Sigmoid colon (tissue), 7 donors: ENCODE measurements at places on chromosomes 4 and X. TPM values are rescaled to one million over a fixed set of nuclear protein-coding genes. Genes with fewer than 3 reads are reported as not detected.
A peak's percentile ranks its signal among the peaks of the same experiment; 100 is the strongest.

- no peak for DNase-seq
These were observed 382.6 kb upstream of the NOCT start for GRCh38 chr4:138632856-138633579.

- DNase-seq: no peak
These were observed 453.0 kb downstream of the PCDH11X start for GRCh38 chrX:92232182-92232581.

DNA sequence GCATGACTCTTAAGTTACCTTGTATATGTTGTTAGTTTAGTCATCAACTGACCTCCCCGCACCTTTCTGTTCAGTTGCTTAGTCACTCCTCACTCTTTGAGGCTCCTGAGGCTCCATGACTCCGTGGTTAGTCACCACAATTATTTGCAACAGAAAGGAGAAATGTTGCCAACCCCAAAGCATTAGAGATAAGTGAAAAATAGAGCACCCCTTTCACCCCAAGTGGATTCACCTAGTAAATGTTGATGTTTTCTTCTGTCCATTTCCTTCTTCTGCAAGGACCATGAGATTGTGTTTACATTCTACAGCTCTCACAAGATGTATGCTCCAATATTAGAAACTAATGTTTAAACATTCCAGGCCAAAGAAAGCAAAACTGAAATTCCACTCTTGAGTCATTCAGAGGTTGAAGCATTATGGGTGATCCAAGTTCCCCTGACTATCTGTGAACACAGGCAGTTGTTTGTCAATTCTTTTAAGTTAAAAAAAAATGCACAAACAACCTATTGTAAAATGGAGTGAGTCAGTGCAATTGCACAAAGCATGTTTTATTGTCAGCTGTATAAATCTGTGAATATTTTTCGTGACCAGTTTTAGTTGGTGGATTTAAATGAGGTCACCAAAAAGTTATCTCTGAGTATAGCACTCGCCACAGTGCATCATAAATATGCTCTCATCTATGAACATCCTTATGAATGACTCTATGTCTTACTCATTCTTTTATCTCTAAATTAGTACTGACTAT, 552.4 kb upstream of the MAGEB2 start:
- DNase-seq: no peak

- DNase-seq: no peak
These were observed 54.5 kb downstream of the TENM3 start for GRCh38 chr4:182297659-182298058.

- no peak for DNase-seq
These were observed 13.1 kb upstream of the AFF1 start for GRCh38 chr4:86921608-86922252.

DNA sequence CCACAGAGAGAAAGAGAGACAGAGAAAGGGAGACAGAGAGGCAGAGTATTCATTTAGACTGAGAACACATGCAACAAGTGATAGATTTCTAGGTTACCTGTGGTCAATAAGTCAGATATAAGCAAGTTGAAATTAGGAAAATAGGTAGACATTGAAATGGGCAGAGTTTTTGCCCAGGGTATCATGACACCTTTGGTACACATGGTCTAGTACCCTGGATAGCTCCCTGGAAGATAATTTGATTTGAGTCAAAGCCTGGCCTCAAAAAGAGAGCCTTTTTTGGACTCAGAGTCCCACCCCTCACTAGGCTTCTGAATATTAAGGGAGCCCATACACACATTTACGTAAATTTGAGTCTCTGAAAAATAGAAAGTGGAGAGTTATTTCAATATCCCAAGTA, 4.0 kb upstream of the RPS6KA6 start:
- no peak for DNase-seq

- no peak for DNase-seq
These were observed 49.9 kb downstream of the FAM114A1 start for GRCh38 chr4:38917481-38918025.

- DNase-seq: no peak
These were observed 109.5 kb downstream of the DDX60 start for GRCh38 chr4:168208957-168209614.

- DNase-seq: no peak
These were observed 73.7 kb downstream of the RTL9 start for GRCh38 chrX:110432091-110432905.

DNA sequence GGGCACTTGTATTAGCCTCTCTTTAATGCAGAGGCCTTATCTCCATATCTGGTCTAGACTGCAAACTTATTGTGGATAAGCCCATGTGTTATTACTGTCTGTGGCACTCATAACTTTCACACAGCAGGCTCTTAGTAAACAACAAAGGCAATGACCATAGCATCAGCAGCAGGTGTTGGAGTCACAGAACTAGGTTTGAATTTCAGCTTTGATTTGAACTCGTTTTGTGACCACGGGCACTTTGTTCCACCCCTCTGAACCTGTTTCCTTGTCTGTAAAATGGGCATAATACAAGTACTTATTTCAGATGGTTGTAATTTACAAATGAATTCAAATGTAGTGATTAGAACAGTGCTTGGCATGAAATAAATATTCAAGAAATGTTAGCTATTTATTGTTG, 121.8 kb upstream of the C1GALT1C1 start:
- no peak for DNase-seq

DNA sequence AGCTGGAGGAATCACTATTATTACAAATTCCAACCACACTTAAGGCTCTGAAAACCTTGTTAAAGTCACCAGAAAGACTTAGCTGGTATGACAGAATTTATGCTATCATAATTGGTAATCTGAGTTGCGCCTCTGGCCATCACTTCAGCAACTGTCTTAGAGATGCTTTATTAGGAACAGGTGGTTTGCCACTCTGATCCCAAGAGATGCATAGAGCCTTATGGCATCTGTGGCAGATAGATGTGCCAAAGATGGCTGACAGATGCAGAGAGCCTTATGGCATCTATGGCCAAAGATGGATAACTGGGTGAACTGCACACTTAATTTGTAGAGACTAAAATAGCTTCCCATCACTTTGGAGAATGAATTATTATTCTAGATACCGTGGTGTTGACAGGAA, 32.3 kb upstream of the PLAC8 start:
- DNase-seq: no peak

GRCh38 chr4:76744241-76744921, 153.6 kb downstream of the SOWAHB start:
- no peak for DNase-seq

DNA sequence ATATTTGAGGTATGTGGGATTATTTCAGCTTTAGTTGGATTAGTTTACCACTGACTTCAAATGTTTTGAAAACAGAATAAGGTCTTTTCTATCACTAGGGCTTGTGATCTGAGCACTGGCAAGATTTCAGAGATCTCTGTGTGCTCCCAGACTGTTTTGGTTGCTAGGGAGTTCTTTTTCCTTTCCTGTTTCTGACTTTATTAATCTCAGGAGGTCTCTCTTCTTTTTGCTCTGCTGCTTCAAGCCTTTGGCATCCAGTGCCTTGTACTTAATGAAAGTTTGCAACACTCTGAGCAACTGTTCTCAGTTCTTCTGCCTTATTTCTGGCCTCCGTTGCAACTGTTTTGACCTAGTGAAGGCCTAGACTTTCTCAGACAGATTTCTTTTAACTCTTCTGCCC, 32.1 kb upstream of the PAQR3 start:
- DNase-seq: peak; percentile 70

GRCh38 chrX:113512700-113513395, 672.2 kb upstream of the AMOT start:
- no peak for DNase-seq

DNA sequence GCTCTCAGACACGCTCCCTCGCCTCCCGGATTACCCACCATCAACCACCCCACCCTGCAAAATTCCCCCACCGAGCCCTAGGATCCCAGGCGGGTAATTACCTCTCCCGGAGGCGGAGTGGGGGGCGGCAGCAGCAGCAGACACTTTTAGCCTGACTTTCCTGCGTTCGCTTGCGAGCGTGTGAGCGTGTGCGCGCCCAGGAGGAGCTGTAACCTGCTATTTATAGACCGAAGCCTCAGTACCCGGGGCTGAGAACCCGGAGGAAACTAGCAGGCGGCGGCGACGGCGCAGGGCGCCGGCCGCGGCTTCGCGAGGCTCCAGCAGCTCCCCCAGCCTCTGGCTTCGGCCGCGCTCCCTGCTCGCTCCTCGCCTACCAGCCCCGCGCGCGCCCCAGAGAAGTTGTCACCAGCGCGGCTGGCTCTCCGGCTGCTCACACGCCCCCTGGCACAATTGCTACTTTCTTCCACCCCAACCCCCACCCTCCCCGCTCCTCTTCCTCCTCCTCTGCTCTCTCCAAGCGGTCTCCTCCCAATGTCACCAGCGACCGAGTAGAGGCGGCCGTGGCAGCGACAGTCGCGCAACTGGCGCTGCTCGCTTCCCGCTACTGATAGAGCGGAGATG, at the start of gene INPP4B:
TSS of gene INPP4B (minus strand) at position 194 of the 621 bp plus-strand sequence.
- DNase-seq: peak; percentile 79

SFRP2 gene
- total RNA-seq: 20.2 TPM

GAR1 gene
- total RNA-seq: 6.2 TPM

MGARP gene
- 2.2 TPM for total RNA-seq
